ENCODE measurements at places on chromosomes 4 and X. TPM values are rescaled to one million over a fixed set of nuclear protein-coding genes. Genes with fewer than 3 reads are reported as not detected.

DNA sequence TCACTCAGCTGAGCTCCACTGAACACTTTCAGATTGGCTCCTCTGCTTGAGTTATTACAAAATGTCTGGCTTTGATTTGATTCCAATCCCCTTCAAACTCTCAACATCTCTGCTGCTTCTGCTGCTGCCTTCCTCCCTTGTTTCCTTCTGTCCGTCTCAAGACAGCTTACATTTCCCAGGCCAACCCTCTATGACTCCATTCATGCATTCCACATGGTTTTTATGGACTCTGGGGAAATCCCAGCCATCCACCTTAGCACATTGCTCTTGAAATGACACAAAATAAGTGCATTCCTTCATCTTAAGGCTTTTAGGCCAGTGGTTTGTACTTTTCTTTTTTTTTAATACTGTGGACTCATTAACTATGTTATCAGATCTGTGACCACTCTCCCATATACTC is 68.5 kb upstream of the TMEM164 start:
- no peak overlapping the region for H3K4me3 ChIP-seq
- H3K36me3 ChIP-seq = no peaks in the 10 kb centered on the region
- no peak for DNase-seq
- no peak overlapping the region for H3K27ac ChIP-seq
- H3K27me3 ChIP-seq = no peaks in the 10 kb centered on the region

DNA sequence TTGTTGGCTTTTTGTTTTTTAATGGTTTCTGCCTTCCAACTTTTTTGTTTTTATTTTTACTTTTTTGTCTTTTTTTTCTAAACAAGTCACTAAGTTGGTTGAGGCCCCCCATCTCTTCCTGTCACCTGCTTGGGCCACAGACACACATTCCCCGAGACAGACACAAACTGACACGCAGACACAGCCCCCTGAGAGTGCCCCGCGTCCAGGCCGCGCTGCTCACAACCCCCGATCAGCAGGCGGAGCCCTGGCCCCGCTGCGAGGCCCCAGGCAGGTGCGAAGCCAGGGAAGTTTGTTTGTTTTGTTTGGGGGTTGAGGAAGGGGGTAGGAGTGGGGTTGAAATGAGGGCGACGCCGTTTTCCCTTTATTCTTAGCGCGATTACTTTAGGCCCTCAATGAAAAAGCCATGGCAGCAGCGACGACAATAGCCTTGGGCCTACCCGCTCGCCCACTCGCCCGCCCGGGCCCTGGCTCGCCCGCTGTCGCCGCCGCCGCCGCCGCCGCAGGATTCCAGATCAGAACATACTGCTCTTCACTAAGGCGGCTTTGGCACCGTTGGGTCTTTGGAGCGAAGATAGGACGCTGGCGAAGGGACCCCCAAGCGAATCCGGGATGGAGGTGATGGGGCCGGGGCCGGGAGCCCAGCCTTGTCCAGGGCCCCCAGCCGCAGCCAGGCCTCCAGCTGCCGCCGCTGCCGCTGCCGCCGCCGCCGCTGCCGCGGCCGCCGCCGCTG is 3.1 kb downstream of the PHOX2B start:
- H3K4me1 ChIP-seq = no peaks in the 10 kb centered on the region
- no peak for DNase-seq
- no peaks in the 10 kb centered on the region for H3K36me3 ChIP-seq
- no peak overlapping the region for H3K27ac ChIP-seq

GRCh38 chrX:43969504-43970501 is 3.4 kb downstream of the NDP start:
- peaks cover 16% of the 10 kb centered on the region for H3K4me1 ChIP-seq
- no peaks in the 10 kb centered on the region for H3K36me3 ChIP-seq
- H3K27me3 ChIP-seq = peaks cover 15% of the 10 kb centered on the region
- DNase-seq = no peak
- no peak overlapping the region for H3K4me3 ChIP-seq

GRCh38 chr4:113406723-113407016 is 354.9 kb downstream of the CAMK2D start:
- H3K4me1 ChIP-seq = no peaks in the 10 kb centered on the region
- no peaks in the 10 kb centered on the region for H3K36me3 ChIP-seq
- H3K4me3 ChIP-seq = no peak overlapping the region
- H3K27me3 ChIP-seq = peaks cover 5% of the 10 kb centered on the region
- DNase-seq = no peak
- H3K27ac ChIP-seq = no peak overlapping the region

DNA sequence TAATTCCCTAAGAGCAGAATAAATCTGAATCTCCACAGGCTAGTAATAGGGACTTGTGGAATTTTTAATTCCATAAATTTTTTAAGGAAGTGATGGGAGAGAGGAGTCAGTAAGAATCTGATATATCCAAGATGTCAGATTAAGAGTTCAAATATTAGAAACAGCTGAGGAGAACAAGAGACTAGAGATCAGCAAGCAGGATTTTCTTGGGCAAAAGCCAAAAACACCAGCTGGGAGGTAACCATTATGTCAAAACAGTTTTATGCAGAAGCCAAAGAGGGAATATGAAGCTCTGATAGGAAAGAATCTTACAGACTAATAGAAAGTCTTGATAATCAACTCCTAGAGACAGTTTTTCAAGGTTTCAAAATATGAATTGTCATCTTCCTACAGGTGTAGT is 72.2 kb upstream of the RBPJ start:
- no peak for DNase-seq
- H3K27me3 ChIP-seq = peaks cover 2% of the 10 kb centered on the region
- no peak overlapping the region for H3K4me3 ChIP-seq
- no peaks in the 10 kb centered on the region for H3K36me3 ChIP-seq

DNA sequence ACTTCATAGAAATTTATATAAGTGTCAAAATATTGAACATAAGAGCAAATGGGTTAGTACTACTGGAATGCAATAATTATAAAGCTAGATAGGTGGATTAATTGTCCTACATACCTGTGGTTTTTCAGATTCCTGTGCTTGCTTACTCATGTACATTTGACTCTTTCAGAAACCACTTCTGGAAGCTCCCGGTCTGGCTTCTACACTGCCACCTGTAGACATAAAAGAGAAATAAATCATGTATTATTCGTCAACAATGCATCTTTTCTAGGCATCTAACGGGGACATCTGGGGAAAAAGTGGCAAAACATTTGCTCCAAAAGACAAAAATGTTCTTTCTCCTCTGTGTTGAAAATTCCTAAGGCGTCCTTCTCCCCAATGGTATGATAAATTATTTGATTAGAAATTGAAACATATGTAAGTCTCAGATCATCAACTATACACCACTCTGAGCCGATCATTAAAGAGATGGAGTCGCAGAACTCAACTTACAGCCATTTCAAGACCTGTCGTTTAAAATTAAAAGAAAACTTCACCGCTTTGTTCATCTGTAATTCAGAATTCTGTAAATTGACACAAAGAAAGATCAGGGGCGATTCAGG is 648.7 kb upstream of the DIPK2B start:
- H3K4me3 ChIP-seq = peak overlapping the region; percentile 69
- DNase-seq = no peak
- no peaks in the 10 kb centered on the region for H3K36me3 ChIP-seq
- peaks cover 21% of the 10 kb centered on the region for H3K4me1 ChIP-seq

DNA sequence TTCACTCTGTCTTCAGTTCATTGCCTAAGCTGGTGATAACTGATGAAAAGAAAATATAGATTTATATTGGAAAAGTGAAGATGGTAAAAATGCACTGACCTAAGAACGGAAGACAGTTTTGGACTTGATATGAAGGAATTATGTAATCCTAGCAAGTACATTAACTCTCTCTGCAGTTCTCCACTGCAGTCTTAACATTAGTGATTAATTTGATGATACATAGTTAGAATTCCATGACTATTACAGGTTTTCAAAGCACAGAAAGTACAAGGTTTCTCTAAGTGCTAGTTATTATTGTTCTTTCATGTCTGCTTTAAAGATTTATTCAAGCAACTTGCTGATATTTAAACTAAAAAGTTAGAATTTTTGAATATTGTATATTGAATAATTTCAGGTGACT is 1591.7 kb upstream of the ADGRL3 start:
- H3K4me3 ChIP-seq = no peak overlapping the region
- DNase-seq = no peak
- no peaks in the 10 kb centered on the region for H3K27me3 ChIP-seq
- H3K27ac ChIP-seq = no peak overlapping the region

Gene AFP
- not detected for total RNA-seq

Gene TEX13D
- total RNA-seq = not detected

Gene ADH1C
- not detected for total RNA-seq

All from activated B cell treated with CpG ODN at 0.5 μM for 24 hours (primary cell).